ENCODE measurements at places on chromosomes 2 and 18.
A peak's percentile ranks its signal among the peaks of the same experiment; 100 is the strongest.

GRCh38 chr2:42141687-42142546 is 27.2 kb upstream of the EML4 start:
- DNase-seq, result peak; percentile 56

- no peak for DNase-seq
These were observed 25.7 kb downstream of the MBOAT2 start for GRCh38 chr2:8977758-8978157.

DNA sequence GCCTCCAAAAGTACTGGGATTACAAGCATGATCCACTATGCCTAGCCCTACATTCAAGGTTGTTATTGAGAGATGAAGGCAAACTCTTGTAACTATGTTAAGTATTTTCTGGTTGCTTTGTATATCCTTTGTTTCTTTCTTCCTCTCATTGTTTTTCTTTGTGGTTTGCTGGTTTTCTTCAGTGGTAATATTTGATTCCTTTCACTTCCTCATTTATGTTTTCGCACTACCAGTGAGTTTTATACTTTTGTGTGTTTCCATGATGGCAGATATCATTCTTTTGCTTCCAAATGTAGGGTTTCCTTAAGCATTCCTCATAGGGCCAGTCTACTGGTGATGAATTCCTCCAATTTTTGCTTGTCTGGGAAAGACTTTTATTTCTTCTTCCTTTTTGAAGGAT is 90.2 kb downstream of the NCK2 start:
- DNase-seq, result no peak

DNA sequence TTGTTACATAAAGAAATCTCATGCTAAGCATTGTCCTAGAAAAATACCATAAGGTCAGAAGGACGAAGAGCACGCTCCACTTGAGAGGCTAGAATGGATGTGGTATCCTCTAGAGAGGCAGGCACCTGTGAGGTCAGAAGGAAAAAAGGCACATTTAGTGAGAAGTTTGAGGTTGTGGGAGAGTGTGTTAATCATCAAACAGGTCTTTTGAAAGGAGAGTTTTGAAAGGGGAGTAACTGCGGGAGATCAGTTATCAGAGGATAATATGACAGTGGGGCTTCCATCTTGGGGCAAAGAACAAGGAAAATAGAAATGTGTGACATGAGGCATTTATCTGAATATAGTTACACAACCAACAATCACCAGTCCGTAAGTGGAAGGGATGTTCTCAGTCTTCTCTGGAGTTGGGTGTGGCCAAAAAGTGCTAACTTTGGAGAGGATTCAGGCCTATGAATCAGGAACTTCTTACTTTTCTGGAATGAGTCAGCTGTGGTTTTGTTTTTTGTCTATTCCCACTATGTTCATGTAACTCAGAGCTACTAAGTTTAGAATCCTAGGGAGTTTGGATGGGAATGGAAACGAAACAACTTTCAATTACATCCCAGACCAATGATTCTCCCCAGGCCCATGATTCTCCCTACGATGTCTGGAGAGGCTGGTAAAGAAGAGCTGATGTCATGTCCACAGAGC is 451.4 kb upstream of the ST6GAL2 start:
- DNase-seq, result no peak

DNA sequence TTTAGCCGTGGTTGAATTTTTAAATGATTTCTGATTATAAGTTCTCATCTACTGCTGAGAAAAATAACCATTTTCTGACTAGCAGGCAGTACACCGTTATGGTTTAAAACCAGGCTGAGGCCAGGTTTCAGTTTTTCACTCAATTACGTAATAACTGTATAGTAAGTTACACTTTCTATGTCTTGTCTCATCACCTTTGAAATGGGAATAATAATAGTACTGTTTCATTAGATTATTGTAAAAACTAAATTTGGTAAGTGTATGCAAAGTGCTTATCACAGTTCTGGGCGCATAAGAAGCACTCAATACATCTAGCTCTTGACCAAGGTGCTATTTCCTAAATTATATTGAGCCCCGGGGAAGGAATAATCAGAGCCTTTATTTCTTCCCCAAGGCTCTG is 76.8 kb downstream of the LIMS1 start:
- DNase-seq, result no peak

- no peak for DNase-seq
These were observed 3.0 kb downstream of the SAP130 start for GRCh38 chr2:128024816-128025215.

- DNase-seq, result peak; percentile 18
These were observed 723.2 kb downstream of the DPP10 start for GRCh38 chr2:115165529-115166109.

DNA sequence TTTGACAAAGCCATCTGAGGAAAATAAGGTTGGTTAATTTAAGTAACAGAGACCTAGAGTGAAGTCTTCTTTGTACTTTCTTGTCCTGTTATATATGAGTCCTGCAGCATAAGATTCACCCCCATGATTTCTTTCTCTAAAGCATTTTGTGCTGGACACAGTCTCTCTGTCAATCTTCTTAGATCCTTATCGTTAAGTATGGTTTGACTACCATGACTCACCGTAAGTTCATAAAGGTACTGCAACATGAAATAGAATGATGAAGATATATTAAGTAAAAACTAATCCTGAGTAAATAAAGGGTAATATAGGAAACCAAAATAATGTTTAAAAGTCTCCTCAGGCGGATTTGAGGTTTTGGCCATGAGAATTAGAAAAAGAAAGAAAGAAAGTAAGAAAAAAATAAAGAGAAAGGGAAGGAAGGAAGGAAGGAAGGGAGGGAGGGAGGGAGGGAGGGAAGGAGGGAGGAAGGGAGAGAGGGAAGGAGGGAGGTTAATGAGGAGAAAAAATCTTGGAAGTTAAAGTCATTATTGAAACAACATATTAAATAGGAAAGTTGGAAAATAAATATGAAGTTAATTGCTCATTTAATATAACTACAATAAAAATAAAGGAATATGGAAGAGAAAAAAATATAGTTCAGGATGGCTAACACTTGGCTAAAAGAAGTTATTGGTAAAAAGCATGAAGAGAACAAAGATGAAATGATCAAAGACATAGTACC is 980.3 kb upstream of the CDH2 start:
- no peak for DNase-seq

DNA sequence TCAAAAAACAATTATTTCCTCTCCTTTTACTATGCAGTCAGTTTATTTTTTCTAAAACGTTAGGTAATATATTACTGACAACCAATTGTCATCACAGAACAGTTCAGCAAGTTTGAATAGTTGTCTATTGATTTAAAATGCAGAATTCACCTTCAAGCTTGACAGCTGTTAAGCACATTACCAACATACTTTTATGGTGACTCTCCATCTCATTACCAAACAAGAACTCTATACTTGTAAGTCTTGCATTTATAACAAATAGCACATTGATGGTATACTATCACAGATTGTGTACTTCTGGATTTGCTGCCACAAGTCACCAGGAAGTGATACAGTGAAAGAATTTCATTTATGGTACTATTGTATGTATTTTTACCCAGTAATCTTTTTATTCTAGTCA is 99.4 kb upstream of the PPP1CB start:
- DNase-seq, result no peak

- no peak for DNase-seq
These were observed 10.5 kb downstream of the DRC1 start for GRCh38 chr2:26412091-26412673.

- DNase-seq, result no peak
These were observed 60.4 kb downstream of the GALNT1 start for GRCh38 chr18:35641916-35642315.

GRCh38 chr2:165067643-165068486 is 112.5 kb upstream of the SLC38A11 start:
- DNase-seq, result peak; percentile 72

GRCh38 chr2:176178038-176178756 is 10.3 kb upstream of the HOXD1 start:
- peak; percentile 20 for DNase-seq

GRCh38 chr2:55896633-55897032 is 26.9 kb downstream of the EFEMP1 start:
- no peak for DNase-seq

DNA sequence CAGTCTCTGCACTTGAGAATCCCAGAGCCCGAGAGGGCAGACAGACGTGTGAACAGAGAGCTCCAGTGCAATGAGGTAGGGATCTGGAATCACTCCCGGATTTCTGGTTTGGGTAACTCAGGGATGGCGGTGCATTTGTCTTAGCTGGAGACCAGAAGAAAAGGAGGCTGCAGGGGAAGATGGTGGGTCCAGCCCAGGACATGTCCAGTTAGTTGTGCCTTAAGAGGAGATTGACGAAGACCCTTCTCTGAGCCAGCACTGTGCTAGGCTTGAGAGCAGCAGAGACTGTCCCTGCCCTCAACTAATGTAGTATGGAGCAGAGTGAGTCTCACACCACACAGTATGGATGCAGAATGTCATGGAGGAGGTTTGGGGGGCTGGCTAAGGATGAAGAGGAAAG is 150.6 kb upstream of the COPS8 start:
- no peak for DNase-seq

DNA sequence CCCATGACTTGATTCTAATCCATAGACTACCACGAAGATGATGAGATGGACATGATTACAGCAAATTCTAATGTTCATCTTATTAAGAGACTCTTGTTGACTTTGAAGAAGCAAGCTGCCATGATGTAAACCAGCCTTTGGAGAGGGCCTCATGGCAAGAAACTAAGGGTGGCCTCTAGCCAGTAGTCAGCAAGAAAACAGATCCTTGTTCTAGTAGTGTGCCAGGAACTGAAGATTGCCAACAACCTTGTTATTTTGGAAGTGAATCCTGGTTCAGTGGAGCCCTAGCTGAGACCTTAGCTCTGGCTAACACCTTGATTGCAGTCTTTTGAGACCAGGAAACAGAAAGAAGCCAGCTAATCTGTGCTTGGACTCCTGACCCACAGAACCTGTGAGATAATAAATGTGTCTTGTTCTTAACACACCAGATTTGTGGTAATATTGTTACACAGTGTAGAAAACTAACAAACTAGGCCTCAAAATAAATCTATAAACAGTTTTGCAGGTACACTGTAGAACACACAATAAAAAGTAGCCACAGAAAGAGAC is 10.0 kb downstream of the PHOSPHO2 start:
- no peak for DNase-seq

GRCh38 chr2:212194396-212194795 is 344.2 kb downstream of the ERBB4 start:
- DNase-seq, result no peak

GRCh38 chr2:226776104-226776503 is 23.5 kb downstream of the IRS1 start:
- no peak for DNase-seq

DNA sequence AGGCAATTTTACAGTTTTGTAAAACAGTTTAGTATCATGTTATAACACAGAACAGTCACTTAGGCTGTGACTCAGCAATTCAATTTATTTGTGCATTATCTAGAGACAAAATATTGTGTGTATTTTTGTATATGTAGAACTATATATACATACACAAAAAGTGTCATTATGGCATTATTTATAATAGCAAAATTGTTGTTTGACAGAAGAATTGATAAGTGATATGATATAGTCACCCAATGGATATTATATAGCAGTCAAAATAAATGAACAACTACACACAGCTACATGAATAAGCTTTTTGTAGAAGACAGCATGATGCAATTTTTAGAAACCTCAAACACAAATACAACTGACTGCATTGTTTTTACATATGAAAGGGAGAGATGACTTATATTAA is 334.0 kb downstream of the TRIB2 start:
- DNase-seq, result no peak

Data from NCI-H2107 (cell line).